Activated naive CD8-positive, alpha-beta T cell treated with anti-CD3 and anti-CD28 coated beads, Interleukin-2, amount 10 ng/mL, durations not matched to agents 7 days and 5 days (primary cell): ENCODE measurements at places on chromosomes 6 and 20. TPM values are rescaled to one million over a fixed set of nuclear protein-coding genes. Genes with fewer than 3 reads are reported as not detected.

DNA sequence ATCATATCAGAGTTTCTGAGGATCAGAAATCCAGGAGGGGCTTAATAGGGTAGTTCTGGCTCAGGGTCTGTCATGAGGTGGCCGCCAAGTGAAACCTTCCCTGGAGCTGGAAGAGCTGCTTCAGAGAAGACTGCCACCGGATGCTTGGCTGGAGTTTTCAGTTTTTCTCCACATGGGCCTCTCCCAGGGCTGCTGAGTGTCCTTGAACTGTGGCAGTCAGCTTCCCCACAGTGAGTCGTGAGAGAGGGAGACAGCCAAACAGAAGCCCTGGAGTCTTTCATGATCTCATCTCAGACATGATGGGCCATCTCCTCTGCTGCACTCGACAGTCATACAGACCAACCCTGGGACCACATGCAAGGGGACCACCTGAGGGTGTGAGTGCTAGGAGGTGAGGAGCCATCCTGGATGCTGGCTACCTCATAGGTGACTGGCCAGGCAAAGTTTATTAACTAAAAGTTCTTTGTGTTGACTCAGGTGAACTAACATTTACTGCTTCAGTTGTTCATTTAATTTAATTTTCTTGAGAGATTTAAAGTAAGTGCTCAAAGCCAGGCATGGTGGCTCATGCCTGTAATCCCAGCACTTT lies 71.5 kb downstream of the SHLD1 start:
- no peak overlapping the region for H3K4me3 ChIP-seq
- H3K27me3 ChIP-seq = no peaks in the 10 kb centered on the region
- no peak overlapping the region for H3K27ac ChIP-seq
- H3K4me1 ChIP-seq = peaks cover 10% of the 10 kb centered on the region
- DNase-seq = no peak

DNA sequence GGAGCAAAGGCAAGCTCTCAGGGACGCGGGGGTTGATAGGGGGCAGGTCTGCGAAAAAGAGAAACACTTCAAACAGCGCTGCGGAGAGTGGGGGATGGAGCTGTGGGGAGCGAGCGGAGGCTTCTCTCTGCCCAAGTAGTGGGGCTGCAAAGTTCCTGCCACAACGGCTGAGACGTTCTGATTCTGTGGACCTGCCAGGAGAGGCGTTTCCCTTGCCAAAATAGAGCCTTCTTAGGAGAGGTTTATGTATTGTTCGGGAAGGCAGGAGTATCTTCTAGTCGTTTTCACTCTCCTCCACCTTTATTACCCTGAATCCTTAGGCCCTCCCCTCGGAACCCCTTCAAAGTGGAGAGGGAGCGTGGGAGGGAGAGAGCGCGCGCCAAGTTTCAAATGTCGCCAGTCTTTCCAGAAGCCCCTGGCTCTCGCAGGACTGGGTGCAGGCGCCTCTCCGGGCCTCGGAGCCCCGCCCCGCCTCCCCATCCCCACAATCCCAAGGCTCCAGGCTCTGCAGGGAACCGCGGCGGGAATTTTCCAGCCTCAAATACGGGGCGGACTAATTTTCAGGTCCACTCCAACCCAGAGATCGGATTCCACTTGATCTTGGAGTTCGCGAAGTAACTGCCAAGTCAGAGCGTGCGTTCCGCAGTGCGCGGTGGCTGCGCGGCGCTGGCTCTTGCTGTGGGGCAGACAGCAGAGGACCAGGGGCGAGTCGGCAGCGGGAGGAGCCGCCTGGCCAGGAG lies 10.0 kb upstream of the POU3F2 start:
- H3K27me3 ChIP-seq = peaks cover 80% of the 10 kb centered on the region
- no peak for DNase-seq
- H3K4me3 ChIP-seq = peak overlapping the region; percentile 59
- no peaks in the 10 kb centered on the region for H3K36me3 ChIP-seq

GRCh38 chr6:158017621-158018040 lies 36.0 kb downstream of the SYNJ2 start:
- no peaks in the 10 kb centered on the region for H3K27me3 ChIP-seq
- no peak overlapping the region for H3K27ac ChIP-seq
- H3K36me3 ChIP-seq = peaks cover 24% of the 10 kb centered on the region
- H3K4me3 ChIP-seq = no peak overlapping the region

The AKAP7 gene
- 13.1 TPM for total RNA-seq

DNA sequence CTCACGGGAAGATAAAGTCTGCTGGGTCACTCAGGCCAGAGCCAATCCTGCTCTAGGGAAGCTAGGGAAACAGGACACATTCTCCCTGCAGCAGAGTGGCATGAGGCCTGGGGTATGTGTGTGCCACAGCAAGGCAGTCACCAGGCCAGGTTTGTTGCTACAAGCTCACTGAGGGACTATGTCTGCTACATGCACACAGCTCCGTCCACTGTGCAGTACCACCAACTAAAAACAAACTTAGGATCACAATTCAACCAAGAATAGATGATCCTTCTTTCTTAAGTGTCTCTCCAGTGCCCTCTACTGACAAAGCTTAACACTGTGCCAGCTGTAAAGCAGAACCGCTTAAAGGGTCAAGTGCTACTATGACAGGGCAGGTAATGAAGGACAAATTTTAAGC lies 192.5 kb downstream of the PTPRK start:
- no peak overlapping the region for H3K4me3 ChIP-seq
- peaks cover 15% of the 10 kb centered on the region for H3K36me3 ChIP-seq
- DNase-seq = peak; percentile 39
- H3K27ac ChIP-seq = no peak overlapping the region
- H3K4me1 ChIP-seq = peaks cover 7% of the 10 kb centered on the region
- peaks cover 2% of the 10 kb centered on the region for H3K27me3 ChIP-seq

The DDO gene
- not detected for total RNA-seq

The PRL gene
- not detected for total RNA-seq

DNA sequence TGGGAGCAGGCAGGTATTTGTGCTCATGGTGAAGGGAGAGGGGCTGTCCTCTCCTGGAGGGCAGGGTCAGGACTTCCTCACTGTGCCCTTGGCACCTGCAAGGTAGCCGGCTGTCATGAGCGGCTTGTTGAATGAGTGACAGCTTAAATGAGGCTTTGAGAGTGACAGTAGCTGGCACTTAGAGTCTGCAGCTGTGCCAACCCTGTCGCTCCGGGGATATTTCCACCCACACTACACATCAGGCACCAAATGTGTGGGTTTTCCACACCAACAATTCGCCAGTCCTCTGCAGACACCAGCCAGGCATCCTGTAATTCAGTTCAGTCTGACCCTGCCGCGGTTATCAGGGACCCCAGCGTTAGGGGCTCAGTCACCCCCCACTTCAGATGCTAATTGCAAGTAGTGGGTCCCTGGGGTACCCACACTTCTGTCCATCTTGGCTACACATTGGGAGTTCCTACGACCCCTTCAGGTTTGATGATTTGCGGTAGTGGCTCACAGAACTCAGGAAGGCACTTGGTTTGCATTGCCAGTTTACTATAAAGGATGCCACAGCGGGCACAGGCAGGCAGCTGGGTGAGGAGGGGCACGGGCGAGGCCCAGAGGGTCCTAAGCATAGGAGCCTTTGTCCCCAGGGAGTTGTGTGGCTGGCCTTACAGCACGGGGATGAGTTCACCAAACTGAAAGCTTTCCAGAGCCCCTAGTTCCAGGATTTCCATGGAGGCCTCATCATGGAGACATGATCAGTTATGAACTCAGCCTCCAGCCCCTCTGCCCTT lies 9.1 kb downstream of the MTG2 start:
- DNase-seq = no peak
- H3K4me1 ChIP-seq = peaks cover 12% of the 10 kb centered on the region
- H3K4me3 ChIP-seq = no peak overlapping the region
- peaks cover 7% of the 10 kb centered on the region for H3K36me3 ChIP-seq

DNA sequence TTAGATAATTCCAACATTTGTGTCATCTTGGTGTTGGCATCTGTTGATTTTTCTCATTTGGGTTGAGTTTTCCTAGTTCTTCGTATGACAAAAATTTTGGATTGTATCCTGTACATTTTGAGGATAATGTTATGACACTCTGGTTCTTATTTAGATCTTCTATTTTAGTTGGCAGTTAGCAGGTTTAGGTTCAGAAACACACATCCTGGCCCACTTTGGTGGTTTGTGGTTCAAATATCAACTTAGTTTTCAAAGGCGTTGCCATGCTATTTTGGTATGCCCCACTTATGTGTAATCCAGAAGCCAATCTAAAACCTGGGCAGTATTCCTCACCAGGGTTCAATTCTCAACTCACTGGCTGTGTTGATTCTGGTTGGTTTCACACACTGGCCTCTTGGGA lies 68.2 kb downstream of the NOX3 start:
- DNase-seq = no peak
- no peaks in the 10 kb centered on the region for H3K27me3 ChIP-seq
- H3K4me1 ChIP-seq = peaks cover 2% of the 10 kb centered on the region
- no peak overlapping the region for H3K27ac ChIP-seq
- H3K36me3 ChIP-seq = no peaks in the 10 kb centered on the region
- no peak overlapping the region for H3K4me3 ChIP-seq

DNA sequence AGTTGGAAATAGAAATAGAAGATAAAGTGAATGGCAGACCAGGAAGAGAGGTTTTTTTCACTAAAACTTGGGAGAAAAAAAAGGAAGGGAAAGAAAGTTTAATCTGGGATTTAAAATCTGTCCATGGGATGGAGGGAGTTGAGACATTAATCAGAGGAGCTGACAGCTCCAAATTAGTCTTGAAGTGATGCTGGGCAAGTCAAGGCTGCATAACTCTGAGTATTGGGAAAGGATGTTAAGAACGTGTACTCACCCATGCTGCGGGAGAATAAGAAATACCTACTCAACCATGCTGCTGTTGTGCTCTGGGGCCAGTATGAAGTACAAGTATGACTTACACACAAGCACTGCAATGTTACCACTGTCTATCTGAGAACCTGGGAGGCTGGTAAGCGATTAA lies 47.5 kb downstream of the SNRNP48 start:
- no peaks in the 10 kb centered on the region for H3K27me3 ChIP-seq
- no peak overlapping the region for H3K27ac ChIP-seq
- no peaks in the 10 kb centered on the region for H3K4me1 ChIP-seq
- no peak for DNase-seq

DNA sequence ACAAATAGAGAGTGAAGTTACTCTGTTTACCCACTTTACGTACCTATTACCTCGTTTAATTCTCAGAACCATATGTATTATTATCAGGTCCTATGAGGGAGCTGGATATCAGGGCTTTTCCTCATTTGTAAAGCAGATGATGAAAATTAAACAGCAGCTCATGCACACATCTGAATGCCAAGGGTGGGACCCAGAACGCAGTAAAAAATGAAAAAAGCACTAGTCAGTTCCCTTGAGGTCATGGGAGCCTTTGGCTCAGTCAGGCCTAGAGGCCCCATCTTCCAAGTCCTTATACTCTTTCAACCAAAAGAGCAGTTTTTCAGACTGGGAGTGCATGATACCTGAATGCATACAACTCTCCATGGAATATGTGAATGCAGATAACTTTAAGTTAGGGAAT lies 23.0 kb downstream of the B3GAT2 start:
- H3K27me3 ChIP-seq = peaks cover 8% of the 10 kb centered on the region
- H3K27ac ChIP-seq = no peak overlapping the region
- H3K4me1 ChIP-seq = no peaks in the 10 kb centered on the region
- no peak for DNase-seq
- no peak overlapping the region for H3K4me3 ChIP-seq

DNA sequence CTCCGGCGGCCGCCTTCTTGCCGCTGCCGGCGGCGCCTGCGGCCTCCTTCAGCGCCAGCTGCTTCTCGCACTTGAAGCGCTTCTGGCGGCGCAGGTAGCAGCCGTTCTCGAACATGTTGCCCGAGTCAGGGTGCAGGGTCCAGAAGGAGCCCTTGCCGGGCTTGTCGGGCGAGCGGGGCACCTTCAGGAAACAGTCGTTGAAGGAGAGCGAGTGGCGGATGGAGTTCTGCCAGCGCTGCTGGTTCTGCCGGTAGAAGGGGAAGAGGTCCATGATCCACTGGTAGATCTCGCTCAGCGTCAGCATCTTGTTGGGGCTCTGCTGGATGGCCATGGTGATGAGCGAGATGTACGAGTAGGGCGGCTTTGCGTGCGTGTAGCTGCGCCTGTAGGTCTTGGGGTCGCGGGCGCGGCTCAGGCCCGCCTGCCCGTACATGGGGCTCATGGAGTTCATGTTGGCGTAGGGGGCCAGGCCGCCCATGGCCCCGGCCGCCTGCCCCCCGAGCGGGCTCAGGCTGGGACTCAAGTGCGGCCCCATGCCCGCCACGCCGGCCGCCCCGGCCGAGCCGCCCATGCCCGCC lies 1.9 kb downstream of the FOXA2 start:
- peak overlapping the region; percentile 51 for H3K27ac ChIP-seq
- no peak for DNase-seq
- H3K4me1 ChIP-seq = peaks cover 2% of the 10 kb centered on the region
- H3K4me3 ChIP-seq = no peak overlapping the region

The GSTA1 gene
- not detected for total RNA-seq

DNA sequence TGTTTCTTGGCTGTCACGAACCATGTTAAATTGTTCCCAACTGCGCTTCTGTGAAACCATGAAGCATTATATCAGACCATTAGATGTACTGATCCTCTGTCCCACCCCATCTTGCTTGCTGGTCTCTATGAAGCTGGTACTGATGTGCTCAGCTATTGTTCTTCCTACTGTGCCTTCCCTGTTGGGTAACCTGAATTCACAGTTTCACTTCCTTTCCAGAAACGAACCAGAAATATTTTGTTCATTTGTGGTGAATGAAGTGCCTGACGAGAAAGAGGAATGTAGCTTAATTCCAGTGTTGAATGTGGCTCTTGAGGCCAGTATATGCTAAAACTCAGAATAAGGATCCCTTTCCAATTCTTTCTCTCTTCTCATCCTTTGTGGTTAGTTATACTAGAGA lies 58.1 kb upstream of the SNAP91 start:
- H3K36me3 ChIP-seq = no peaks in the 10 kb centered on the region
- no peak overlapping the region for H3K27ac ChIP-seq
- DNase-seq = no peak
- no peaks in the 10 kb centered on the region for H3K27me3 ChIP-seq

- H3K27ac ChIP-seq = no peak overlapping the region
- H3K27me3 ChIP-seq = no peaks in the 10 kb centered on the region
- peaks cover 27% of the 10 kb centered on the region for H3K36me3 ChIP-seq
- peaks cover 1% of the 10 kb centered on the region for H3K4me1 ChIP-seq
- no peak overlapping the region for H3K4me3 ChIP-seq
Measured at GRCh38 chr20:20519269-20519668, 151.4 kb downstream of the INSM1 start.
